BE2C (cell line): ENCODE measurements at places on chromosomes 1 and 21.

GRCh38 chr1:2312160-2312514 lies 79.2 kb downstream of the MORN1 start:
- DNase-seq: no peak

DNA sequence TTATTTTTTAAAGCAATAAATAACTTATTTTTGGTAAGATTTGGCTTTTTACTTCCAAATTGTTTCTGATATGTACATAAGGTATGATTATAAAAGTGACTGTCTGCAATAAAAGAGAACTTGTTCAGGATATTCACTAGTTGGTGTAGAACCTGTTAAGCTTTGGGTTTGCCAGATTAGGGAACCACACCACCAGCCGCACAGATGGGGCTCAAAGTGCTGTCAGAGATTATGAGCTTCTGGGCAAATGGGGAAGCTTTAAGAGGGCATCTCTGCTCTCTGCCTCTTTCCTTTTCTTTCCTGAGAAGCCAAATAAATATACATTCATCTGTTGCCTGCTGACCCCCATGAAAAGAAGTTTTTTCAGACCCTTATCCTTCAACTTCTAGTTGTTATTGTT lies 25.4 kb downstream of the IVNS1ABP start:
- no peak for DNase-seq

DNA sequence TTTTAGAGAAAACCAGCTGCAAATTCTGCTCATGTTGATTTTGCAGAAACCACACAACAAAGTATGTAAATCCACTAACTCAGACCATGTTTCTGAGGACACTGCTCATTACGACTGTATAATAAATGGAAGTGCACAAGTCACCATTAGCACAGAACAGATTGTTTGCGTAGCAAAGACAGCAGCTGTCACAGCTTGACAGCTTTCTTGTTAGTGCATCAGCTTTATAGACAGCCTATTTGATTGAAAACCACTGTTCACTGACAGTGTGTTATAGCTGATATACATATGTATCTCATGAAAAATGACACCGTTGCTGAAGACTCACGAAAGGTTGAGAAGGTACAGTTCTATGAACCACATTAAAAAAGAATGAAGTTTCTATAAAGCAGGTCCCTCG lies 560.2 kb upstream of the ZRANB2 start:
- no peak for DNase-seq

- no peak for DNase-seq
Measured at GRCh38 chr1:37131281-37131680, 97.0 kb upstream of the GRIK3 start.

- DNase-seq: no peak
Measured at GRCh38 chr1:232968965-232969364, 18.6 kb downstream of the NTPCR start.

- no peak for DNase-seq
Measured at GRCh38 chr1:116330342-116330652, 42.7 kb upstream of the ATP1A1 start.

GRCh38 chr1:216723274-216723780 lies at the start of gene ESRRG:
Gene ESRRG (minus strand): TSS chr1:216723429. CDS start chr1:216723299, 130 bp downstream.
- peak; percentile 95 for DNase-seq

DNA sequence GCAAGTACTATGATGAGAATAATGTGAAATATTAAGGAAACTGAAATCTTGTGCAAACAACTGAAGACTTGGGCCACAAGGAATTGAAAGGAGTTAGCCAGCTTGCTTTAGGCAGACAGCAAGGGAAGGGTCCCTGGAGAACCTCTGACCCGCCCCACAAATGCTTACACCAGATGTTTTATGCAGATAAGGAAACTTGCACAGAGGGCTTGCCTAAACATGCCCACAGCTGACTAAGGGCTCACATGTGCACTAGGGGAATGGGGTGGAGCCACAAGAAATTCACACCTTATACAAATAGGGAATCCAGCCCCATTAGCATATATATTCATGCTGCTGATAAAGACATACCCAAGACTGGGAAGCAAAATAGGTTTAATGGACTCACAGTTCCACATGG lies 86.1 kb upstream of the CYYR1 start:
- DNase-seq: peak; percentile 5

- DNase-seq: no peak
Measured at GRCh38 chr1:153386500-153386901, 4.4 kb downstream of the S100A8 start.

- DNase-seq: peak; percentile 63
Measured at GRCh38 chr1:201042779-201043461, 19.4 kb upstream of the KIF21B start.

DNA sequence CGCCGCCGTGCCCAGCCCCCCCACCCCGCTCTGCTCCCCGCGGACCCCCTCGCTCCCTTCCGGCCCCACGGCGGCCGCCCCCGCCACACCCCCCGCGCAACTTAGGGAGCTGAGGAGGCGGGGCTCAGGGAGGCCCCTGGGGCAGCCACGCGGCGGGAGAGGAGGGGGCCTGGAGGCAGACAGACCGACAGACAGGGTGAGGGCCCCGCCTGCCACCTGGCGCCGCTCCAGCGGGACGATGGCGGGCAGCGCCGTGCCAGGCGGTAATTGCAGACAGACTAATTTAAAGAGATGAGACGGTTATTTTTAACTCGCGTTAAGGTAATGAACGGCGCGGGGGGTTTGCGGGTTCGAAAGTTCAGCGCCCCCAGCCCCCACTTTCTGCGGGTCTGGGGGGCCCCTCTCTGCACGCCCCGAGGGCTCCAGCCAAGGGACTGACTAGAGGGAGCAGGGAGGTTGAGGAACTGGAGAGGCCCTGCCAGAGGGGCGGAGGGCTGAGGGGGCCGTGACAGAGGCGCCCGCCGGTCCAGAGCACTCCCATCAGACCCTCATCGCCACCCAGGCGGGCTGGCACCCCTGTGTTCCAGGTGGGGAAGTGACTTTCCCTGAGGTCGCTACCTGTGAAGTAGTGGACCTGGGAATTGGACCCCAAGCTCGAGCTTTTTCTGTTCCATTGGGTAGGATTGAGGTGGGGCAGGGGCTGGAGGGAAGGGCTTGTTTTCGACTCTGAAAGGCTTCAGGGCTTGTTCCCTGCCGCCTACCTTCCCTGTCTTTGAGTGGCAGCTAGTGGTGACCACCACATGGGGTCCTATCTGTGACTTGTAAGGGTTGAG lies 5.4 kb downstream of the FOXO6 start:
- peak; percentile 40 for DNase-seq

GRCh38 chr1:83816836-83817235 lies 182.1 kb downstream of the TTLL7 start:
- no peak for DNase-seq

DNA sequence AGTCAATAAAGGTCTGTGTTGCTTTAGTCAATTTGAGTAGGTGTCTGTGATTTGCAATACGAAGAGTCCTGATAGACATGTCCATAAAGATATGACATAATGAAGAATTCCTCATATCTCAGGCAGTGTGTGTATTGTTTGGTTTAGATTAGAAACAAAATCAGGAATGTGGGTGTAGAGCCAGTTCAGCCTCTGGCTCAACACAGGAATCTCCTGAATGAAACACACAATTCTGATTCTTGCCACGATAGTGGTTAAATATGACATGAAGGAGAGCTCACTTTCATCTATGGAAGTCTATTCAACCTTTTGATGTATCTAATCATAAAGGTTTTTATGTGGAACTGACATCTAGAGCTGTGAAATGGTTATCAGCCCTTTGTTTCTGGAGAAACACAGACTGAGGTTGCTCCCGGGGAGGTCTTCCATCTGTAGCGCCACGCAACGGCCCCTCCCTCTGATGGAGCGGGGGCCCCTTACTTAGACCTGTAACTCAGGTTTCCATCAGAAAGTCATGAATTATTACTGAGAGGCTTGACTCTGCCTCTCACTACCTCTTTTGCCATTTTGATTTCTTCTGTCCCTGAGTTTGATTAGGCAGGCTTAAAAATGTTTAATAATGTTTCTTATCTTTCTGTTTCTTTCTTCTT lies 19.5 kb downstream of the TSPAN2 start:
- no peak for DNase-seq

DNA sequence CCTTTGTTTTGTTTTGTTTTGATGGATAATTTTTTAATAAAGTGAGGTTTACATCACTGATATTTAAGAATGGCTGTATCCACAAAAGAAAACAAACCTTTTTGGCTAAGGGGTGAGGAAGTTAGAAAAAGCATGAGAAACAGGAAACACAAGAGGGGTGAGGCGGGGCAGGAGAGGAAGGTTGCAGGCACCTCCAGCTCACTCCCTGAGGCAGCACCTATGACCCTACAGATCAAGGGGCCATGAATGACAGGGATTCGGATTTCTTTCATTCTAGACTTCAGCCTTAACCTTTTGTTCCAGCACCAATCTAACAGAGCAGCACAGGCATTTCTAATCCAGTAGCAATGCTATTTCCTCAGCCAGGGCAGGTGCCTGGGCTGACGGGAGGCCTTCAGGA lies 4.4 kb downstream of the CLCA4 start:
- DNase-seq: no peak

DNA sequence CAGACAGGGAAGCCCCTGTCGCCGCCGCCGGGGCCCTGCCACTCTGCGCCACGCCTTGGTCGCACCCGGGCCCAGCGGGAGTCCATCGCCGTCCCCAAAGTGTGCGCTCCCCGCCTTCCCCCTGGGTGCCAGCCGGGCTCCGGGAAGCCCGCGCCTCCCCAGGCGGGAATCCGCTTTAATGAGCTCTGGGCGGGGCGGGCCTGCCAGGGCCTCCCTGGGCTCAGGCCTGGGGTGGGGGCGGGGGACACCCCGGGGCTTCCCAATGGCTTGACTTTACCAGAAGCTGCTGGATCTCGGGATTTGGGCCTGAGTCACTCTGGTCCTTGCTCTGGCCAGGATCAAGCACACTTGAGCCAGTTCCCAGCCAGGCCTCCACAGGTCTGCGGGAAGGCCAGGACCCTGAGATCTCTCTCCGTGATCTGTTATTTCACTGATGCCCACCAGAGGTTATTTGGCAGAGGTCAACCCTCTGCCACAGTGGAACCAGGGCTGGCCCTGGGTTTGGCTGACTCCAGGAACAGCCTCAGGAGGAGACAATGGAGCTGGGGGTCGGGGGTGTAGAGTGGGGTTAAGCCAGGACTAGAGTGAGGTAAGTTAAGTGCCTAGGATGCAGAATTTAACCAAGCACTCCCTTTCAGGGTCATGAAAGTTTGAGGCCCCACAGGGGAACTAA lies 178.4 kb upstream of the EDN2 start:
- DNase-seq: no peak

DNA sequence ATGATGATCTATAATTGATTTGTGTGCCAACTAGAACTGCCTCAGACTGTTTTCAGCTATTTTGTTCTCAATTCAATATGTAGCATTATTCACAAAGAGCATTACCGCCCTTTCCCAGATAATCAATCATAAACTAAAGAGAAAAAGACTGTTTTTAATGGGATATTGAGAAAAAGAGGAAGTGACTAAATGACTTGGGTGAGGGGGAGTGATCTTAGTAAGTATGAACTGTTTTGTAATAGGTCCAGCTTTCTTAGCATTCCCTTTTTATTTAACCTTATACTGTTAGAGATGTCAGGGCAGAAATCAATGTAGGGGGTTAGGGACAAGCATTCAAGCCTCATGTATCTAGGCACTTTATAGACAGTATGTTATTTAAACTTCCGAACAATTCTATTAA lies 157.8 kb upstream of the DPYD start:
- DNase-seq: no peak

- DNase-seq: no peak
Measured at GRCh38 chr1:52899445-52899894, 22.1 kb downstream of the ECHDC2 start.

DNA sequence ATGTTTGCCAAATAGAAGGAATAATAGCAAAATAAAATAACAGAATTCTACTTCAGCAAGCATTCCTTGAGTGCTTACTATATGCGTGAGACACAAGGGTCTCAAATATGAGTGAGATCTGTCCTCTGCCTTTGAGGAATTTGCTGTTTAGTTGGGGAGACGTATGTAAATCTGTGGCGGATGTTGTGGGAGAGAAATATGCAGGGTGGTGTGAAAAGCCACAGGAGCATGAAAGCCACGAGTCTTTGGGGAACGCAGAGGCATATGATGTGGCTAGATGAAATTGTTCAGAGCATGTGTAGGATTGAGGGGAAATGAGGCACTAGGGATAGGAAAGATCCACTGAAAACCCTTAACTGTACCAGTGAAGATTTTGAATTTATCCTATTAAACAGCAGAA lies 244.4 kb downstream of the PBX1 start:
- no peak for DNase-seq
